Activated naive CD4-positive, alpha-beta T cell treated with anti-CD3 and anti-CD28 coated beads, Interleukin-2, amount 50 U/mL, for 72 hours (primary cell): ENCODE measurements at places on chromosomes 12 and 14. TPM values are rescaled to one million over a fixed set of nuclear protein-coding genes. Genes with fewer than 3 reads are reported as not detected.

The LALBA gene
- total RNA-seq, result not detected

The KCNC2 gene
- total RNA-seq, result not detected

The GNB3 gene
- total RNA-seq, result 0.25 TPM

The RFX4 gene
- not detected for total RNA-seq

The RGS6 gene
- 0.64 TPM for total RNA-seq

The GSKIP gene
- 16.0 TPM for total RNA-seq

The SEL1L gene
- total RNA-seq, result 46.8 TPM

The C12orf56 gene
- not detected for total RNA-seq
